ENCODE measurements at places on chromosomes 2 and 18.

DNA sequence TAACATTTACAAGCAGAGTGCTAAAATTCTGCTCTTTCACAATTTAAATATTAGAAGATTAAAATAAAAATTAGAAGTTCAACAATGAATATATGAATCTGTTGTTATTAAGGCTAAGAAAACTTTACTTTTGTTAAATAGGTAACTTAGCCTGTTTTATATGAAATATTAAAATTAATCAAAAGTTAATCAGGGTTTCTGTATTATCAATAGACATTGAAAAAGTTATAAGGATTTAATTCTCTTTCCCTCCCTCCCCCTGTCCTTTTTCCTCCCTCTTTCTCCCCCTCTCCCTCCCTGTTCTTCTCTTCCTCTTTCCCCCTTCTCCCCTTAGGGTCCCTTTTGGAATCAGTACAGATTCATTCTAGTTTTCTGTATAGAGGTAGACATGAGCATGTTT is 12.1 kb downstream of the BBS5 start:
- DNase-seq: no peak

DNA sequence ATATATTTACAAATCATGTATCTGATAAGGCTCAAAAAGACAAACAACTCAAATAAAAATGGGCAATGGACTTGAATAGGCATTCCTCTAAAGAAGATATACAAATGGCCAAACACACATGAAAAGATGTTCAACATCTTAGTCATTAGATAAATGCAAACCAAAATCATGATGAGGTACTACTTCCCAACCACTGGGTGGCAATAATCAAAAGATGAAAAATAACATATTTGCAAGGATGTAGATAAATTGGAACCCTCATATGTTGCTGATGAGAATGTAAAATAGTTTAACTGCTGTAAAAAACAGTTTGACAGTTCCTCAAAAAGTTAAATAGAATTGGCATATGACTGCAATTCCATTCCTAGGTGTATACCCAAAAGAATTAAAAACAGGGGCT is 132.3 kb downstream of the TTC32 start:
- no peak for DNase-seq

- DNase-seq: no peak
Measured at GRCh38 chr2:211766689-211767088, 771.9 kb downstream of the ERBB4 start.

- DNase-seq: no peak
Measured at GRCh38 chr2:188293601-188294351, 2.1 kb downstream of the GULP1 start.

DNA sequence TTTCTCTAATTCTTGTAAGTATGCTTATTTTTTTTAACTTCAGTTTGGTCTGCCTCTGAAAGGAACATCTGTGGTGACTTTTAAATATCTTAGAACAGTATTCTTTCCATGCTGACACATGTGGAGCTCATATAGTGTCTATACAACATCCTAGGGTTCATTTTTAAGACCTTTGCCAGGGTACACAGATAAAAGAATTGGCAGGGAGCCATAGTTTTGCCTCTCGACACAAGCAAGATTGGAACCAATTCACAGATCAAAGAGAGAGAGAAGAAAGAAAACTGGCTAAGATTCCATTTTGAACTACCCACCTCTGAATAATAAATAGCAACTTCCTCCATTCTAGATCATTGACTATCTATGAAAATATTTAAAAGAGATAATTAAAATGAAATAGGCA is 142.7 kb upstream of the ST6GAL2 start:
- no peak for DNase-seq

GRCh38 chr2:69833752-69834151 is 4.3 kb downstream of the GMCL1 start:
- DNase-seq: no peak

GRCh38 chr2:133734716-133735495 is 166.6 kb upstream of the NCKAP5 start:
- no peak for DNase-seq

DNA sequence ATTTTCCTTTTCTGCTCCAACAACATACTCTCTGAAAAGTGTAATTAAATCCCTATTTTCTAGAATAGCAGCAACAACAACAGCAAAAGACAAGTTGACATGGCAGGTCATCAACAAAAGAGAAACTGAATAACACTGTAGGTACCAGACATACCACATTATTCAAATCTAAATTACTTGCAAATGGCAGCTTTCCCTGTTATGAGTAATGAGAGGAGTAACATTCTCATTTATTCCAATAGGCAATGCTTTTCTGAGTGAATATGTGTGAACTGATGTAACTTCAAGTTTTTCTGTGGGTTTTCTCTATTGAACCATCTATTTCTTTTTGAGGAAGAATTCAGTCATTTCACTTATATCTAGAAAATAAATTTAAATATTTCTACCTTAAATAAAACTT is 501.5 kb downstream of the TRIB2 start:
- DNase-seq: no peak

GRCh38 chr2:202808754-202809153 is 62.8 kb downstream of the ICA1L start:
- DNase-seq: no peak

DNA sequence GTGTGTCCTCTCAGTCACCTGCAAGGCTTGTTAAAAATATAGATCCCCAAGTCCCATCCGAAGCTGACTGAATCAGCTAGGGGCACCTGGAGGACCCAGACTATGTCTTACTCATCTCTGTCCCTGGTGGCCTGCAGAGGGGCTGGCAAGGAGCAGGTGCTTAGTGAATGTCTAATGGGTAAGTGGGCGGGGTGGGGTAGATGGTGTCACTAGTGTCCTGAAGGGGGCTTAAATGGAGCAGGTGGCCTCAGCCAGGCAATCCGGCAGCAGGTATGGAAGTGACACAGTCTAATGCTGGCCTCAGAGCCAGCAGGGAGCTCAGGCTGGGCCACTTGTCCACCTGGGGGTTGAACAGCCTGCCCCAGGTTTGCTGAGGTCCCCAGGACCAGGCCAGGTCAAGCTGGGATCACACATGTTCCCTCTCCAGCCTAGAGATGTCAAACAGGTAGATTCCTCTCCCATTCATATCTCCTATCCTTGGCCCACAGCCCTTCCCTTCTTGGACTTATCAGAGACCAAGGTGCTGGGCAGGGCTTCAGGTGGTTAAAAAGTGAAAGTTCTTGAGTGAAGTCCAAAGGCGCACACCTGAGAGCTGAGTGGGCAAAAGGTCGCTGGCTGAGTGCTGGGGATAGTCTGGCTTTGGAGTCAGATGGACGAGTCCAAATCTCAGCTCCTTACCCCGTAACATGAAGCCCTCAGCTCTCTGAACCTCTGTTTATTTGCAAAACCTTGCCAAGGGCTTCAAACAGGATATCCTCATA is 1.7 kb downstream of the STEAP3 start:
- DNase-seq: no peak

- no peak for DNase-seq
Measured at GRCh38 chr2:167420211-167420610, 531.9 kb downstream of the XIRP2 start.

DNA sequence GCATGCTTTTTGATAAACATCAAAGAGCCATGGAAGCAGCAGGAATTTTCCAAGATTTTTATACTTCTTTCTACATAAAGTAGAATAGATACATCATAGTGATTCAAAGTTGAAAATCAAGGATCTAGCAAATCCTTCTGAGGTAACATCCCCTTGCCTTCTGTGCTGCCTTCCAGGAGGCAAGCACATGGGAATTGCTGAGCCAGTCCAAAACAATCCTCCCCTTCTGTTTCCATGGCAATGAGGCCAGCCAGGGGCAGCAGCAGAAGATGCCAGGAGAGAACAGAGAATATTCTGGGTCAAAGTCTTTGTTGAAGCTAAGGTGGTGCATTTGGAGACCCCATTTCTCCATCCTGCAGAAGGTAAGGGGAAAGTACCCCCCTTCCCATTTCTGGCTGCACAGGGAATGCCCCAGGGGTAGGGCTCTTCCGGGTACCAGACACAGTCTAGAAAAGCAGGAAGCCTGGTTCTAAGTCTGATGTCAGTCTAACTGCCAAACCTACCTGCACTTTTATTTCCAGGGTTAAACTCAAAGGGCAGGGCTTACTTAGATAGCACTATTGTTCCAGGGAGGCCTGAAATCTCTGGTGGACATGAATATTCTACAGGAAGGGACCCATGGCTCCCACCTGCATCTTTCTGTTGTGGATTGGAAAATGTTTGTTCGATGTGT is 22.1 kb downstream of the CENPA start:
- DNase-seq: no peak

- DNase-seq: no peak
Measured at GRCh38 chr2:11996618-11997017, 250.2 kb downstream of the LPIN1 start.

- DNase-seq: no peak
Measured at GRCh38 chr2:144931480-144931879, 411.6 kb upstream of the ZEB2 start.

DNA sequence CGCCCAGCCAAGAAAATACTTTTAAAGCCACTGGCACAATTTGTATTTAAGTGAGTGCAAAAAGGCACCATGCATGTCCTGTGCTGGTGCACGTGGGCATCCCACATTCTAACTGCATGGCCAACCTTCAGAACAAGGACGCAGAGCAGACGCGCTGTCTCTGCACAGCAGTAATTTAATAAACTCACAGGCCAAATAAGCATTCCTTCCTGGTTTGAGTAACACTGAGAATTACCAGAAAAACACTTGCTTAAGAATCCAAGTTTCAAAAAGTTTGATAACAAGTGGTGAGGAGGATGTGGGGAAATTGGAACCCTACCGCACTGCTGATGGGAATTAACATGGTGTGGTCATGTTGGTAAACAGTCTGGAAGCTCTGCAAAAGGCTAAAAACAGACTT is 38.7 kb downstream of the RPL31 start:
- DNase-seq: no peak

DNA sequence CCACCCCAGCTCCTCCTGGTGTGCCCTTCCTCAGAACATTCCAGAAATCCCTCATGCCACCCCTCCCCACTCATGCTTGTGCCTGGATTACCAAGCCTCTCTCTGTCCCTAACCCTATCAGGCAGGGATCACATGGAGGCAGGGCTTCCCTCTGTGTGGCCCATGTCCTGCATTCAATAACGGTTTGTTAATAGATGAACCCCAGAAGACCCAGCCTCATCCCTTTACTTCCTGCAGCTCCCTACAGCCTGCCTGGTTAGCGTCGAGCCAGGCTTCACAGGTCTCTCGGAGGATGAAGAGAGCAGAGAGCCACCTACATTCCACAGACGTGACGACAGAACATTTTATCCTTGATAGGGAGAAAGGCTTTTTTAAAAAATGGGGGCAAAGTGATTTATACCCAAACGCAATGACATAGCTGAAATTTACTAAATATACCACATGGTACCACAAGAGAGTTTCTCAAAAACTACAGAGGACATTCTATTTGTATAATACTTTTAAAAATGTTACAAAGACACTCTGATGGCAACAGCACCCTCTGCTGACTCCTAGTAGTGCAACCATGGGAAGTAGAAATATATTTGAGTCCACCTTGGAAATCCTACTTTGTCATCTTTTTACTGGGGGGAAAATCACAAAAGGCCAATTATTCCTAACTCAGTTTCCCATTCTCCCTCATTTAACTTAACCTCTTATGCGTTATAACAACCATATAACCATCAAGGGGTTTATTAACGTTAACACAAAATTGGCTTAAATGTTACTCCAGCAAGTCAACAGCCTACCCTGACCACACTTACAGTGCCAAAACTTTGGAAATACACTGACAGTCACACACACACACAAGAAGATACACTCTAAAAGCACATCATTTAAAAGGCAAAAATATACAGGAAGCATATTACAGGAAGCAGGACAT is 30.7 kb downstream of the FBXO15 start:
- DNase-seq: no peak

GRCh38 chr18:69980982-69981804 is 33.5 kb upstream of the CD226 start:
- DNase-seq: no peak

GRCh38 chr2:8983571-8983970 is 19.9 kb downstream of the MBOAT2 start:
- DNase-seq: no peak

DNA sequence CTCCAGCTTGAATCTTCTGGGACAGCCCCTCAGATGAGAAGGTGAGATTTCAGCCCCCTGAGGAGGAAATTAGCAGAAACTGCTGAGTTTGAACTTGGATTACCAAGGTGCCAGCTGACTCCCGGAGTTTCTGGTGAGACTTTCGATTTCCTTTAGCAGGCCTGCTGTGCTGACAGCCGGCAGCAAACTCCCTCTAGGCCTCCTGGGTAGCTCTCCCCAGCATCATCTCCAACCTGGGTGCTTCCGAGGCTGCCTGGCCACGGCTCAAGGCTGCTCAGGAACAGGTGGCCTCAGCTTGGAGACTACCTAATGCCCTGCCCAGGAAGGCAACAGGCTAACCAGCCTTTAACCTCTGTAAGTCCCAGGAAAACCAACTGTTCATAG is 16.5 kb downstream of the SDC1 start:
- no peak for DNase-seq

DNA sequence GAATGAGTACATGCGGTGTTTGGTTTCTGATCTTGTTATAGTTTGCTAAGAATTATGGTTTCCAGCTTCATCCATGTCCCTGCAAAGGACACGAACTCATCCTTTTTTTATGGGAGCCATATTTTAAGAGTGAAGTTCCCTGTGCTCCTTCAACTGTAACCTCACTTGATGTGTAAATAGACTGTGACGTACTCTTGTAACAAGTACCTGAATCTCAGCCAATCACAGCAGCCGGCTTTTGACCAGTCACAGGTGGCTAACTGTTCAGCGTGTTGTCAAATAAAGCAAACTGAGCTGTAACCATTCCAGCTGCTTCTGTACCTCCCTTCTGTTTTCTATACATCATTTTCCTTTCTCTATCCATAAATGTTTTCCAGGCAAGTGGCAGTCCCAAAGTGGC is 774.3 kb upstream of the HS6ST1 start:
- no peak for DNase-seq

- no peak for DNase-seq
Measured at GRCh38 chr2:154688373-154688772, 10.1 kb upstream of the KCNJ3 start.

DNA sequence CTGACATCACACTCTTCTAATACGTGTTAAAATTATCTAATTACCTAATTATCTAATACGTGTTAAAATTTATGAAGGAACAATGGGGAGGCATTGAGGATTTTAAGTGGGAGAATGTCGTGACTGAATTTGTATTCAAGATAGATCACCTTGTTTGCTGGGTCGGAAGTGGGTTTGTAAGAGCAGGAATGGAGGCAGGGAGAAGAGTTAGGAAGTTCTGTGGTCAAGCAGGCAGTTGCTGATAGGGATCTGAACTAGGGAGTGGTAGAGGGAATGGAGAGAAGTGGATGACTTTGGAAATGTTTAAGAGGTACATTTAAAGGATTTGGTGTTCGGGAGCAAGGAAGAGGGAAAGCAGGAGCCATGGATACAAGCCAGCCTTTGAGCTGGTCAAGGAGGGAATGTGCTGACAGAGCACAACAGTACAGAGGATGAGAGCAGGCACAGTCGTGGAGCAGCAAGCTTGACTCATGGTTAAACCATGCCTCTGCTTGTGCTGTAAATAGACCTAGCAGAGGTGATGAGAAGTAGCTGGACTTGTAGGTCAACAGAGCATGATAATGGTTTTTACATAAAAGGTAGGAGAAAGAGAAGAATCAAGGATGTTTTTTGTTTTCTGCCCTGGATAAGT is 16.2 kb downstream of the IL18RAP start:
- DNase-seq: no peak

All from stimulated activated CD8-positive, alpha-beta memory T cell treated with anti-CD3 and anti-CD28 coated beads, Interleukin-7, amount 100 ng/mL, for 1 hour (primary cell).